Activated naive CD8-positive, alpha-beta T cell treated with anti-CD3 and anti-CD28 coated beads for 36 hours (primary cell): ENCODE measurements at places on chromosomes 5 and 9.

GRCh38 chr5:57698086-57698485 is 215.5 kb upstream of the ACTBL2 start:
- no peak for DNase-seq

- no peak for DNase-seq
These were observed 428.1 kb downstream of the EFNA5 start for GRCh38 chr5:107242411-107243219.

- DNase-seq, result no peak
These were observed 48.1 kb upstream of the PRR16 start for GRCh38 chr5:120415985-120416384.

- DNase-seq, result no peak
These were observed 16.2 kb downstream of the CAMSAP1 start for GRCh38 chr9:135891027-135891631.
